Renal cortical epithelial cell (primary cell): ENCODE measurements at places on chromosomes 2 and 18. TPM values are rescaled to one million over a fixed set of nuclear protein-coding genes. Genes with fewer than 3 reads are reported as not detected.

Gene NGEF
- 0.35 and 0.75 TPM in 2 replicates for total RNA-seq

Gene PARD6G
- 1.2 and 1.5 TPM in 2 replicates for total RNA-seq

Gene RFTN2
- under 0.01 and 0.05 TPM in 2 replicates for total RNA-seq

Gene PDE11A
- 3.1 and 5.8 TPM in 2 replicates for total RNA-seq

Gene CNGA3
- not detected in 2 replicates for total RNA-seq

Gene DHRS9
- total RNA-seq, result 0.52 TPM in 1 of 2 replicates, not detected in the other

Gene BOLL
- not detected in 2 replicates for total RNA-seq

Gene MTIF2
- total RNA-seq, result 45.5 and 47.6 TPM in 2 replicates

Gene PKDCC
- total RNA-seq, result 2.1 and 2.4 TPM in 2 replicates

Gene EGR4
- total RNA-seq, result not detected in 2 replicates

Gene CYP27C1
- total RNA-seq, result 1.5 and 1.7 TPM in 2 replicates

Gene MRO
- total RNA-seq, result 0.30 TPM in 1 of 2 replicates, not detected in the other

Gene CCL20
- 1.4 and 204 TPM in 2 replicates for total RNA-seq

Gene IHH
- 0.25 TPM in 1 of 2 replicates, not detected in the other for total RNA-seq

Gene GALM
- total RNA-seq, result 3.1 and 10.5 TPM in 2 replicates

Gene MRPL33
- total RNA-seq, result 180 and 225 TPM in 2 replicates

Gene SPDYA
- 0.69 and 3.5 TPM in 2 replicates for total RNA-seq

Gene PTPRN
- 0.35 and 0.52 TPM in 2 replicates for total RNA-seq

Gene SMCHD1
- total RNA-seq, result 43.1 and 52.7 TPM in 2 replicates

Gene NEU2
- not detected in 2 replicates for total RNA-seq

Gene ZNF521
- under 0.01 and 1.3 TPM in 2 replicates for total RNA-seq

Gene ALLC
- total RNA-seq, result not detected in 2 replicates

Gene ING5
- 15.1 and 22.7 TPM in 2 replicates for total RNA-seq

Gene WDSUB1
- 6.1 and 11.7 TPM in 2 replicates for total RNA-seq

Gene AP1S3
- total RNA-seq, result 48.0 and 50.9 TPM in 2 replicates

Gene C2orf80
- total RNA-seq, result not detected in 2 replicates

Gene HOXD13
- total RNA-seq, result not detected in 2 replicates

Gene EMILIN1
- 0.30 and 0.69 TPM in 2 replicates for total RNA-seq

Gene HNMT
- 47.9 and 103 TPM in 2 replicates for total RNA-seq

Gene TLX2
- 0.05 TPM in 1 of 2 replicates, not detected in the other for total RNA-seq

Gene HOXD1
- total RNA-seq, result 4.2 and 15.7 TPM in 2 replicates

Gene SAG
- not detected in 2 replicates for total RNA-seq

Gene KCNG3
- 0.15 TPM in 1 of 2 replicates, not detected in the other for total RNA-seq

Gene LRRC30
- not detected in 2 replicates for total RNA-seq

Gene SERPINB12
- not detected in 2 replicates for total RNA-seq

Gene RAX
- total RNA-seq, result not detected in 2 replicates

Gene PTPN18
- 9.2 and 32.4 TPM in 2 replicates for total RNA-seq

Gene ACVR2A
- total RNA-seq, result 10.8 and 18.0 TPM in 2 replicates

Gene MC2R
- total RNA-seq, result not detected in 2 replicates

Gene FBLN7
- total RNA-seq, result 0.15 and 0.52 TPM in 2 replicates

Gene GYPC
- 22.3 and 34.7 TPM in 2 replicates for total RNA-seq

Gene MYO3B
- total RNA-seq, result 1.4 and 10.6 TPM in 2 replicates

Gene CCDC141
- total RNA-seq, result under 0.01 and 0.05 TPM in 2 replicates

Gene C2orf72
- total RNA-seq, result 0.17 and 0.50 TPM in 2 replicates

Gene C2orf92
- 0.17 and 3.9 TPM in 2 replicates for total RNA-seq

Gene CREG2
- total RNA-seq, result under 0.01 and 0.70 TPM in 2 replicates
